Fibroblast of villous mesenchyme (primary cell): ENCODE measurements at places on chromosomes 7 and 10. TPM values are rescaled to one million over a fixed set of nuclear protein-coding genes. Genes with fewer than 3 reads are reported as not detected.

GRCh38 chr7:1990001-1990670 is 242.6 kb downstream of the MAD1L1 start:
- DNase-seq = peak; percentile 18

DNA sequence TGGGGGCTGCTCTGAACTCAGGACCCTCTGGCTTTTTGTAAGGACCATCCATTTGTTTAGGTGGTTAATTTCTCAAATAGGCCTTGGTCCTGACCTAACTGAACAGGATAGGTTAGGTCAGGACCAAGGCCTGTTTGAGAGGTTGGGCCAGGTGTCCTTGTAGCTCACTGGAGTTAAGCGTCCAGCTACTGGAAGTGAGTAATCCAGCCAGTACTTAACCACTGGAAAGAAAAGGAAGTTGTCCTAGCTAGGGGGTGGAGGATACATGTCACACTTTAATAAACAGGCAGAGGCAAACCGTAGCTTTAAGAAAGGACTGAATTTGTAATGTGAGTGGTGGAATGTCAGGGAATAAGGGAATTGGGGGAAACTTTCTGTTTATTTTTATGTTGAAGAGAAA is 96.0 kb downstream of the GPR85 start:
- no peak for DNase-seq

DNA sequence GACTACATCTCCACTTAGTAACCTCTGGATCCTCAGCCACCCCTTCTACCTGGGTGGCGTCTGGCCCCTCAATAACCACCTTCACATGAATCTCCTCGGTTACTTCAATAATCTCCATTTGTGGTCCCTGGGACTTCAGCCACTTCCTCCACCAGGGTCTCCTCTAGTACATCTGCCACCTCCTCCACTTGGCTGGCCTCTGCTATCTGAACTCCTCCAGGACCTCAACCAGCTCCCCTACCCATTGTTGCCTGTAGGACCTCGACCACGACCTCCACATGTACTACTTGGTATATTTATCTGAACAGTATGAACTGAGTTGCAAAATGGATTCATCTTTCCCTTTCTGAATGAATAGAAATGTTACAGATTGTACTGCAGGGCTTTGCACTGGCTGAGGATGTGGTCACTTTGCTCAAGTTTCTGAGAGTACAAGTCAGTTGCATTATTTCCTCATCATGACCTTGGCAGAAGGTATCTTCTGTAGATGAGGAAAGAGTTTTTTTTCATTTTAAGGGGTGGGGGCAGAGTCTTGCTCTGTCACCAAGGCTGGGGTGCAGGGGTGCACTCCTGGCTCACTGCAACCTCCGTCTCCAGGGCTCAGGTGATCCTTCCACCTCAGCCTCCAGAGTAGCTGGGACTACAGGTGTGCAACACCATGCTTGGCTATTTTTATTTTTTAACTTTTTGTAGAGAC is 36.0 kb downstream of the MAT1A start:
- DNase-seq = no peak

The OLAH gene
- total RNA-seq = not detected in 2 replicates

The SLIT1 gene
- under 0.01 TPM in 1 of 2 replicates, not detected in the other for total RNA-seq

DNA sequence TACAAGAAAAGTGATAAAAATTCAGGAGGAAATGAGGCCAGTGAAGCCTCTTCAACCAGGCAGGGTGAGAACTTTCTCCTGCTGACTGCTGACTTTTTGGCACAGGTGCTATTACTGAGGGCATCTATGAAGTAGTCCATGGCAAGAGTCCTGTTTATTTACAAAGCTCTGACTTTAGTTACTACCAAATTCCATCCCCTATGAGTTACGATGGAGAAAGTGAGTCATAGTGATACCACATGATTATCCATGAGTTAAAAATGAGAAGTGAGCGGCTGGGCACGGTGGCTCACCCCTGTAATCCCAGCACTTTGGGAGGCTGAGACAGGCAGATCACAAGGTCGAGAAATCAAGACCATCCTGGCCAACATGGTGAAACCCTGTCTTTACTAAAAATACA is 19.9 kb downstream of the CCDC3 start:
- DNase-seq = peak; percentile 64

DNA sequence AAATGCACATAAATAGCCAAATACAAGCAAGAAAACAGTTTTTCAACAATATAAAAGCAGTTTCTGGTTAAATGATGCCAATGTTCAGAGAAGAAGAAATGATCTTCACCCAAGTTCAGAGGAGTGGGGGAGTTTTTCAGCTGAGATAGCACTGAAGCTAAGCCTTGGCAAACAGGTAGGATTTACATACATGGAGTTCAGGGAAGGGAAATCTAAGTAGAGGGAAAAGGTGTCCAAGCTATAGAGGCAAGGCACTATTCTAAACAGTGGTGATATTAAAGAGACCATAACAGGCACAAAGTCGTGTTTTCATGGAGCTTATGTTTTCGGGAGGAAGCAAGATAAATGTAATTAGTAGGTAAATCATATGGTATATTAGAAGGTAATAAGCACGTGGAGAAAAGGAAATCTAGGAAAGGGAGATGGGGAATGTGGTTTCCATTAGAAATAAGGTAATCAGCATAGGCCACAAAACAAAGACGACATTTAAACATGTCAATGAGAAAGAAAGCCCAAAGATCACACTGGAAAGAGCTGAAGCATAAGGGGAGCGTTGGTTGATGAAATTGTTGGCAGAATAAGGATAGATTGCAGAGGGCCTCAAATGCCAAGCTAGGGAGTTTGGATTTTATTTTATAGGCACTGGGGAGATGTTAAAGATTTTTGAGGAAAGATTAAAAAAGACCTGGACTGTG is 704.3 kb downstream of the MAGI2 start:
- no peak for DNase-seq
